ENCODE measurements at places on chromosomes 7 and 10. TPM values are rescaled to one million over a fixed set of nuclear protein-coding genes. Genes with fewer than 3 reads are reported as not detected.

DNA sequence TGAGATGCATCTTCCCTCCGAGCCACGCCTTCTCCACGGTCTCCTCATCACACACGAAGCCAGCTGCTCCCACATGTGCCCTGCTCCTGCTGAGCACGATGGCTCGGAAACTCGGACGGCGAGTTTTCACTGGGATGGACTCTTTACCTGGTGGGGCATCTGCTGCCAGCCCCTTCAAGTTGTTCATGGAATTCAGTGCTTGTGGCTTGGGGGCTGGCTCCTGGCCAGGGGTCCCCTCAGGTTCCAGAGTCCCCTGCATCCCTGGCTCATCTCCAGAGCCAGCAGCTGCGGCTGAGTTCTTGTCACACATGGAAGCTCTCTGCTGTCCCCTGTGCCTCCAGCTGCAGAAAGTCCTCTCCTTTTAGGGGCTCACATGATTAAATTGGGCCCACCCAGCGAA, 654.0 kb downstream of the SDK1 start:
- no peak overlapping the region for H3K4me3 ChIP-seq
- no peaks in the 10 kb centered on the region for H3K27me3 ChIP-seq
- DNase-seq, result no peak
- no peak overlapping the region for H3K27ac ChIP-seq
- no peaks in the 10 kb centered on the region for H3K36me3 ChIP-seq
- H3K4me1 ChIP-seq, result no peaks in the 10 kb centered on the region

DNA sequence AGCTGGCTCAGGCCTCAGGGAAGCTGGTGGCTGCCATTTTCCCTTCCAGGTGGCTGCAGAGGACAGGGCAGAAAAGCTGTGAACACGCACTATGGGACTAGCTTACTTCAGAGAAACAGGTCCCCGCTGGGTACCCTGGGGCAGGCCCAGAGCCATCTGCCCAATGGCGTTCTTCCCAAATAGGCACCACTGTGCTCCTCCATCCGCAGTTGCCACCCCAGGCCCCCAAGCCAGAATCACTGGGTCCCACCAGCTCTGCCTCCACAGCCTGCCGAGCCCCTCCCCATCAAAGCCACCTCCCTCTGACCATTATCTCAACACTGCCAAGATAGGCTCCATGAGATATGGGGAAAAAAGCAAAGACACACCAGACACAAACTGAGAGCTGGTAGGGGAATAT, 11.4 kb downstream of the BUD31 start:
- DNase-seq, result no peak
- H3K4me3 ChIP-seq, result no peak overlapping the region
- H3K4me1 ChIP-seq, result no peaks in the 10 kb centered on the region
- no peaks in the 10 kb centered on the region for H3K27me3 ChIP-seq
- no peak overlapping the region for H3K27ac ChIP-seq

DNA sequence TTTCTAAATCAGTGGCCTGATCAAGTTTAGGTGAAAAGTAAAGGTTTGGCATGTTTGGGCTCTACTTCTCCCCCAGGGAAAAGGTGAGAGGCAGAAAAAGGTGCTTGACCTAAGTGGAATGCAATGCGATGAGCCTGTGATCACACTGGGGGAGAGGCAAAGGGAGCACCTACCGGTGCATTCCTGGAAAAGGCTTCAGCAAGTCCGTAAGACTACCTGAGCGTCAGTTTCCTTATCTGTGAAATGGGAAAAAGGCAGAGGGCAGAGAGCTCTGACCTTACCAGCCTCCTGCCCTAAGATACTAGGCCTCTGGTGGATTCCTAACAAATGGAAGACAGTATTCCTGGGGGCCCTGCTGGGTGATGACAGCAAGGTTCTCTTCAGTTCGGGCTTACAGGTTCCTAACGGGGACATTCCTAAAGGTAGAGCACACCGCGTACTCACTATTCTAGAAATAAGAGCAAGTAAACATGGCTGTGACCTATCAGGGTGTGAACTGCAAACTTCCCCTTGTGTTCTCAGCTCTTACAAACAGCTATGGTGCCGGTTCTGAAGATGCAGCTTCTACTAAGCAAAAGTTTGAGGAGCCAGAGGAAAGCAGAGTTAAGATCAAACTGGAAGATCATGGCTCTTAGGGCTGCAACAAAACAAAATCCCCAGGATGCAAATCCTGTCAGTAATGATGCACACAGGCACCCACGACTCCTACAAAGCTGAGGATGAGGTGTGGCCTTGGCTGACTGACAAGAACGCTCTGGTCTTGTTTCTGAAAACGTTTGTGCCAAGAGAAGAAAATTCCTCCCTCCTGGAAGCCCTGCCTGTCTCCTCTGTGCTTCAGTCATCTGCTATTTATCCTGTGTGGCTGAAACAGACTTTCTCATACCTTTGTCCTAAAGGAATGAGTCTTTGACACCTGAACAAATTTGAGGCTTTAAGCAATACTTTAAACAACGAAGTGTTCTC, 13.3 kb upstream of the ACSL5 start:
- H3K27me3 ChIP-seq, result no peaks in the 10 kb centered on the region
- H3K4me1 ChIP-seq, result peaks cover 6% of the 10 kb centered on the region
- no peaks in the 10 kb centered on the region for H3K36me3 ChIP-seq
- no peak overlapping the region for H3K27ac ChIP-seq

DNA sequence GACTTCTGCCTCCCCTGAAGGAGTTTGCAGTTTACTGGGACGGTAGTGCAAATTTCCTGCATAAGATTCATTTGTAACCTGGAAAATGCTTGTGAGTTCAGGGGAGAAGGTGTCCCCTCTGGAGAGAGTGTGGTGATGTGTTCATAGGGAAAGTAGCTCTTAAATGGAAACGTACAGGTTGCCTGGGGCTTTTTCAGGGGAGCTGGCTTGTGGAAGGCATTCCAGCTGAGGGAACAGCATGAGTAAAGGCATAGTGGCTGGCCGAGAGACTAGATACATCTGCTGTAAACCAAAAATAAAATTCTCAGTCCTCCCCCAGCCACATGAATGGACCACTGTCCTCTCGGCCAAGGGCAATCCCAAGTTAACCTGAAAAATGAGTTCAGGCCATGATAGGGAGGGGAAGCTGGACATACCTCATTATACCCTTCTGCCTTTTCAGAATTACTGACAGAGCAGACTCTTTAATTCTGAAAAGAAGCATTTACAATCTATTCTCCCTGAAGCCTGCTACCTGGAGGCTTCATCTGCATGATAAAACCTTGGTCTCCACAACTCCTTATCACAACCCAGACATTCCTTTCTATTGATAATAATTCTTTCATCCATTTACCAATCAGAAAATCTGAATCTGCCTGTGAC, 123.7 kb downstream of the GALNT17 start:
- H3K4me3 ChIP-seq, result no peak overlapping the region
- peaks cover under 1% of the 10 kb centered on the region for H3K4me1 ChIP-seq
- DNase-seq, result no peak
- H3K27me3 ChIP-seq, result no peaks in the 10 kb centered on the region
- no peaks in the 10 kb centered on the region for H3K36me3 ChIP-seq

DNA sequence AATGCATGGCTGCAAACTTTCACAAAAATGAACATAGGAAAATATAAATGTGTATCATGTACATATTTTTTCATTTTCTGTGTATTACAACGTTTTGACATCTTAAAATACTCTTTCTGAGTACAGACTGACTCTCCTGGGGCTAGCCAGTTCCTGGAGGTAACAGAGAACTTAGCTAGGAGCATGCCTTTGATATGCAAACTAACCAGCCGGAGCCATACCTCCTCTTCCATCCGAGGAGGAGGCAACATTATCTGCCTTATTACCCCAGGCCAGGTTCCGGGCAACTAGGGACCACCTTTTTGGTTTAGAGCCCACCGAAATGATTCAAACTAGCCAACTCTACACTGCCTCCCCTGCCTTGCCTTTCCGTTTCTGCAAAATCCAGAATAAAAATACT, 33.7 kb upstream of the HECW1 start:
- H3K27me3 ChIP-seq, result no peaks in the 10 kb centered on the region
- no peak for DNase-seq
- peaks cover 32% of the 10 kb centered on the region for H3K4me1 ChIP-seq

GRCh38 chr10:60410970-60411369, 21.3 kb upstream of the ANK3 start:
- no peaks in the 10 kb centered on the region for H3K27me3 ChIP-seq
- H3K4me3 ChIP-seq, result no peak overlapping the region
- H3K4me1 ChIP-seq, result no peaks in the 10 kb centered on the region
- no peaks in the 10 kb centered on the region for H3K36me3 ChIP-seq
- no peak overlapping the region for H3K27ac ChIP-seq

DNA sequence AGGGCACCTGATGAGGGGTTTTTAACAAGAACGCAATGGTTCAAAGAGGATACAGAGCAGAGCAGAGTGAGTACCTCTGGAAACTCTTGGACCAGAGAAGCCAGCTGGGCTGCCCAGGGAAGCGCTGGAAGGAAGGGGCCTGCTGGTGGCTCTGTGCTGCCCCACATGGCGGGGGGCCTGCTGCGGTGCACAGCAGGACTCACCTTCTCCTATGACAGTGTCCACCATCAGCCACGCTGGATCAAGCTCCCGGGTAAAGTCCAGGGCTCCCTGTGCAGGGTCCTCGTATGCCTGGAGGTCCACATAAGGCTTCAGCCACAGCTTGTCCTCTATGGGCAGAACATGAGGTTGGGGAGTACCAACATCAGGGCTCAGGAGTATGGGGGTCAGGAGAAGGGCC, 12.5 kb downstream of the EPHA1 start:
- H3K4me1 ChIP-seq, result no peaks in the 10 kb centered on the region
- DNase-seq, result no peak
- H3K27me3 ChIP-seq, result no peaks in the 10 kb centered on the region
- no peak overlapping the region for H3K27ac ChIP-seq

DNA sequence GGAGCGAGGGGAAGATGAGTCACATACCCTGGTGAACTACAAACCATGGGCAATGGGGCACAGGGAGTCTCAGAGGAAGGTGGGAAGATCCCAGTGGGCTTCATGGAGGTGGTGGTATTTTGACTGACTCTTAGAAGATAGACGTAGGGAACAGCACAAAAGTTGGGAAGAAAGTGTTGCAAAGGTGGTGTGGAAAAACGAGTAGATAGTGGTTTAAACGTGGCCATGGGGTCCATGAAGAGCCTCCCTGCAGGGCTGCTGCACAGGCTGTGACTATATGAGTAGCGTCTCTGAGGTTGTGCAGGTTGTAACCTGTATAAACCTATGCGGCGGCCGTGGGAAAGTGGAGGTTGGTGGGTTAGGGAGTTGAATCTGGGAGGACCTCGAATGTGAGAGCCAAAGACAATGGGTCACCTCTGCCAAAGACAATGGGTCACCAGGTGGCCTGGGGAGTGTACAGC, 13.8 kb downstream of the LZTS2 start:
- H3K4me3 ChIP-seq, result no peak overlapping the region
- DNase-seq, result no peak
- H3K27ac ChIP-seq, result no peak overlapping the region
- H3K27me3 ChIP-seq, result peaks cover 41% of the 10 kb centered on the region
- H3K36me3 ChIP-seq, result no peaks in the 10 kb centered on the region

DNA sequence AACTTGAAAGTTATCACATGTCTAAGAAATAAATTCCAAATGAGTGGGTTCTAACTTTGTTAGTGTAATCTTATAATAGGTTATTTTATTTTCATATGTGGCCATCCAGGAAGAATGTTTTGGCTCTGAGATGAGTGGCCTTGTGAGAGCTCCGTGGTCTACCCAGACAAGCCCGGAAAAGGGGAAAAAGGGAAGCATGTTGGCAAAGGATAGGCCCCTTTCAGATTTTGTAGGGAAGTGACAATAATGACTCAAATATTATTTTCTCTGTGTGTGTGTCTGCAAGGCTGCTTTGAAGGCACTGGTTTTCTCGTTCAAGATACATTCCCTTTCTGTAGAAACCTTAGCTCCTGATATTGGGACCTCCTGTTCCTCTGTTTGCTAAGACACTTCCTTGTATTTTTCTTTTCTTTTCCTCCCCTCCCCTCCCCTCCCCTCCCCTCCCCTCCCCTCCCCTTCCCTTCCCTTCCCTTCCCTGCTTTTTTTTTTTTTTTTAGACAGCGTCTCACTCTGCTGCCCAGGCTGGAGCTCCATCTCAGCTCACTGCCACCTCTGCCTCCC, 240.8 kb downstream of the LRMDA start:
- H3K4me1 ChIP-seq, result no peaks in the 10 kb centered on the region
- no peak overlapping the region for H3K4me3 ChIP-seq
- H3K27me3 ChIP-seq, result no peaks in the 10 kb centered on the region
- no peak overlapping the region for H3K27ac ChIP-seq
- no peaks in the 10 kb centered on the region for H3K36me3 ChIP-seq

- no peak for DNase-seq
- H3K4me3 ChIP-seq, result no peak overlapping the region
- H3K27ac ChIP-seq, result no peak overlapping the region
Observed at GRCh38 chr10:14617852-14618251, 156.8 kb downstream of the FAM107B start.

DNA sequence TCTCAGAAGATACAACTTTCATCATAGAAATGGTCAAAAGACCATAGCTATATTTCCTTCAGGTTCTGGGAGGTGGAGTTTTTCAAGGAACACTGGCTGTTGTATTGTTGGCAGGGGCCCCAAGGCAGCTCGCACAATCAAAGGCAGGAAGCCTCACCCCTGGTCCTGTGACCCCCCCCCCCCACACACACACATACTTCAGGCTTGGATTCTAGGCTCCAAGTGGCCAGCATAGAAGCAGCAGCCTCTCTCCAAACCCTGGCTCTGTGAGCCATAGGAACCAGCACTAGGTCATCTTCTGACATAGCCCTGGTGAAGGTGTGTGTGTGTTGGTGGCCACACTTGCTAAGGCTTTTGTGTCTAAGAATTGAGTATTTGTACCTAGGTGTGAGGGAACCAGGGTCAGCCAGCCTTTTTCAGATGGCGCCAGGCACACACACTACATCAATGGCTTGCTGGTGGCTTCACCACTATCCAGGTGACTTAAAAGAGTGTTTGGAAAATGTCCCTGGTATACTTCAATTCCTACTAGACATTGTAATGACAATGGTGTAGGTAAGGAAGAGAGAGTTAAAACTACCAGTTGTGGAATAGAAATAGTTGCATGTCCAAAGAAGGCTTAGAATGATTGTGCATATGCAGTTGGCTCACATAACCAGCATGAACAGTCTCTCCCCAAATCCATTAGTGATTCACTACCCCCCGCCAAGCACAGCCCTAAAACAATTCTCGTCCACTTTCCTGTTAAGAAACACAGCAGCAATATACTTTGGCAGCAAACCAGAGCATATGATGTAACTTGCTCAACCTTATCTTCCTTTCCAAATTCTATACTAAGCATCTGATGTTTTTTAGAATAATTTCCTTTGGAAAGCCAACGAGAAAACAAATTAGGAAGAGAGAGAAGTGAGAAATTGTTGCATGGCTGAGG, 91.3 kb downstream of the AVL9 start:
- no peak overlapping the region for H3K4me3 ChIP-seq
- DNase-seq, result no peak
- peaks cover 5% of the 10 kb centered on the region for H3K36me3 ChIP-seq
- H3K27me3 ChIP-seq, result no peaks in the 10 kb centered on the region
- H3K27ac ChIP-seq, result no peak overlapping the region

CD36 gene
- 0.34 TPM for total RNA-seq

LIPM gene
- total RNA-seq, result not detected

NPS gene
- not detected for total RNA-seq

OR2A42 gene
- total RNA-seq, result 0.15 TPM

LRGUK gene
- total RNA-seq, result 1.4 TPM

Measured in neural progenitor cell (in vitro differentiated cells).